ENCODE measurements at places on chromosomes 7 and 10. TPM values are rescaled to one million over a fixed set of nuclear protein-coding genes. Genes with fewer than 3 reads are reported as not detected.

The AKR1C8 gene
- total RNA-seq = 0.73 TPM

The NUDT1 gene
- total RNA-seq = 18.0 TPM

The AOC1 gene
- total RNA-seq = 2.3 TPM

DNA sequence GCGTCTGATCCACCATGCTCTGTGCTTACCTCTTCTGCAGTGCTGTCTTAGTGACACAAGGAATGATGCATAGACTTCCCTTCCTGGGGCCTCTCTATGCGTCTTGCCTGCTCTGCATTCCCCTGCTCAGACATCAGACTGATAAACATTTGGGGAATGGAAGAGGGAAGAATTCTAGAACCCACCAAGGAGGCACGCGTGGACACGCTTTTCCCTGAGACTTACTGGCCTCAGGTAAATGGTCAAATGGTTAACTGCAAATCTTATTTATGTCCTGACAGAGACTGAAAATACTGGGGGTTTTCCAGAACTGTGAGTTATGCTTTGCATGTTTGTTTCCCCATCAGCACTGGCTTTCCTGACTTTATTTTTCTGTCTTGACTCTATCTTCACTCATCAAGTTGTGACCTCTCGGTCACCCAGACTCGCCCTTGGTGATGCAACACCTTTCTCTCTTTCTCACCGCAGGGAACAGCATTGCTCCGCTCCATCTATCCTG, 285.9 kb upstream of the FZD8 start:
- DNase-seq = no peak

DNA sequence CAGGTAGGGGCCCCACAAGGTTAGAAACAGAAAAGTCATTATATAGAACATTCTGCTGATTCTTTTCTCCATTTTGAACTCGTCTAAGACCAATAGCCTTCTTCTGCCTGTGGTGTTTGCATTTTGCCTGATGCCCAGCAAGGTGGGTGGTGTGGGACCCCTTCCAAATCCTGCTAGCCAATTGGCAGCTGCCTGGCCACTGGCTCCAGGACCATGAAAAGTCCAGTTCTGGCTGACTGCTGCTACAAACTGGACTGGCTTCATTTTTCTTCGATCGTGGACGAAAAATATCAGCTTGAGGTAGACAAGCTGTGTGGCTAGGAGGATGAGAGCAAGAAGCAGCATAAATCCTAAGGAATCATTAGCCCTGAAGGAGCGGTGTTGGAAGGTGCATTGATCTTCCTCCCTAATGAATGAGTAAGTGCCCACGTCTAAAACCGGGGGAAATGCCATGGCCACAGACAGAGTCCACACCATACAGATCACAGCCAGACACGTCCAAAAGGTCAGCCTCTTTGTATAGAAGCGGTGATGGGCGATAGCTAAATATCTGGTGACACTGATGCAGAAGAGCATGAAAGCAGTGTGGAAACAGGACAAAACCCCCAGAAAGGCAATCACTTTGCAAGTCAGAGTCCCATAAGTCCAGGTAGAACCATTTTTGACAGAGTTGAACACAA, 2.7 kb downstream of the GPR85 start:
- DNase-seq = no peak

The PRRT4 gene
- total RNA-seq = 3.8 TPM

The PNLIP gene
- total RNA-seq = not detected

GRCh38 chr7:129066290-129067131, 11.6 kb upstream of the TNPO3 start:
- no peak for DNase-seq

DNA sequence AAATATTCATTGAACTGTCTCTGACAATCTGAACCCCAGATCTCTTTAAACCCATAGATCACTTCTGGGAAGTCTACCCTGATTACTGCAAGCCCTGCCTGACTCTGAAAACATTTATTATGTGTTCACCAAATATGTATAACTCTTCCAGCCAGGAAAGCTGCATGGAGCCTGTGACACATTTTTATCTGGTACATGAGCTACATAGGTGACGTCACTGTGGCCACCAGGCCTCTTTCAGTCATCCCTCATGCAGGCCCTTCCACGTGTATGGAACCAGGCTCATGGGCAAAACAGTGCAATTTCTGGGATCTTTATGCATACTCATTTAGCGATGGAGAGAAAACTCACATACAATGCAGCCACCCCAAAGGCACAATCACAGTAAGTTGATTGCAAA, 133.9 kb upstream of the NUPR2 start:
- DNase-seq = no peak

GRCh38 chr7:147279964-147280374, 1163.4 kb downstream of the CNTNAP2 start:
- DNase-seq = no peak

- no peak for DNase-seq
Measured at GRCh38 chr10:38007551-38007950, 2.9 kb upstream of the ZNF33A start.

DNA sequence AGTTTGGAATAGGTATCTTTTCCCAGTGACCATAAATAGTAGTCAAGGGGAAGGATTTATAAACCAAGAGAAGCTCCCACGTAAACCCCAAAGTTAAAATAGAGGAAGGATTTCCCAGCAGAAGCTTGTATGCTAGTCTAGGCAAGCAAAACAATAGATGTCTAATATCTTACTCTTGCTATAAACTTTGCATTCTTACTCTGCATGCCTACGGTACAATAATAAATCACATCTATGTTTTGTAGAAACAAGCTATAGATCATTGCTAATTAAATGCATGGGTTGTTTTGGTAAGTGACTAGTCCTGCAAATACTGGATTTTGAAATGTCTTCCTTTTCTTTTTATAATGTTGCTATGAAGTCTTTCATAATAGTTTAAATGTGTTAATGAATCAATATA, 585.5 kb downstream of the INHBA start:
- no peak for DNase-seq

The NPC1L1 gene
- 0.16 TPM for total RNA-seq

GRCh38 chr7:38374507-38374906, 101.1 kb upstream of the TARP start:
- DNase-seq = no peak

The GFRA1 gene
- total RNA-seq = 153 TPM

GRCh38 chr10:13023754-13024153, 22.2 kb upstream of the CCDC3 start:
- no peak for DNase-seq

- no peak for DNase-seq
Measured at GRCh38 chr10:101292194-101293006, 61.6 kb upstream of the BTRC start.

- DNase-seq = no peak
Measured at GRCh38 chr7:107319724-107320228, 150.1 kb upstream of the GPR22 start.

The ZNF655 gene
- 110 TPM for total RNA-seq

GRCh38 chr10:33111488-33112051, 153.5 kb upstream of the ITGB1 start:
- DNase-seq = no peak

The SNX8 gene
- total RNA-seq = 32.3 TPM

- DNase-seq = no peak
Measured at GRCh38 chr7:107160389-107160788, 8.4 kb upstream of the HBP1 start.

The PTCD1 gene
- 4.9 TPM for total RNA-seq

DNA sequence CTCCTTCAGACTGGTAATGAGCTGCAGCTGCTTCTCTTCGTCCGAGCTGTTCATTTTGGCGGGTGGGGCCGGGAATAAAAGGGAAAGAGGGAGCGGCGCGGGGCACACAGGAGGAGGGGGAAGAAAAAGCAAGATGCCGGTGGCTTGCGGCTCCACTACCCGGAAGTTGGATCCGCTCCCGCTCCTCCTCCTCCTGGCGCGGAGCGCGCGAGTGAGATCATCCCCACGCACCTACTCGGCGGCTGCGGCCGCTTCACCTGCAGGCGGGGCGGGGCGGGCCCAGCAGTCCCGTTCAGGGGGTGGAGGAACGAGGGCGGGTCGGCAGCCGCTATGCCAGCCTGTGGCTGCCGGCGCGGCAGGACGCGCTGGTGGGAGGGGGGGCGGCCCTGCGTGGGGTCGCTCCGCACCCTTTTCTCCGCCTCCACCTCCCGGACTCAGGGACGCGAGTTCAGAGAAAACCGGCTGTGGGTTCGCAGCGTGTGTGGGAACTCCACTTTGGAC, at the start of gene SHTN1:
Gene SHTN1 (minus strand): TSS at position 162 of the 501 bp plus-strand sequence. CDS start 108 bp downstream, at position 54.
- peak; percentile 84 for DNase-seq

DNA sequence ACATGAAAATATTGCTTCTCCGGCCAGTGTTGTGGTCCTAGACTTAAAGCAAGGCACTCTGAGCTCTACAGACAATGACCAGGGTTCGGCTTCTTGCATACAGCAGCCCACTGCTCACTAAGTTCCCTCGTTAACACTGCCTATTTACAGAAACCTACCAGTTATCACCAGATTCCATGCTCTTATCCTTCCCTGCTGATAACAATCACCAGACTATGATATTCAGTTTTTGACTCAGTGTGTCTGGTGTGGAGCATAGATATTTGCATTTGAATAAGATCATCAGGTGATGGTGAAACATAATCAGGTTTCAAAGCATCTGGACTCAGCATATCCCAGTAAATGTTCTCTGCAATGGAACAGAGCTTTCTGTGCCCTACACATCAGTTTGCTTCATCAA, 182.3 kb downstream of the SNX13 start:
- no peak for DNase-seq

DNA sequence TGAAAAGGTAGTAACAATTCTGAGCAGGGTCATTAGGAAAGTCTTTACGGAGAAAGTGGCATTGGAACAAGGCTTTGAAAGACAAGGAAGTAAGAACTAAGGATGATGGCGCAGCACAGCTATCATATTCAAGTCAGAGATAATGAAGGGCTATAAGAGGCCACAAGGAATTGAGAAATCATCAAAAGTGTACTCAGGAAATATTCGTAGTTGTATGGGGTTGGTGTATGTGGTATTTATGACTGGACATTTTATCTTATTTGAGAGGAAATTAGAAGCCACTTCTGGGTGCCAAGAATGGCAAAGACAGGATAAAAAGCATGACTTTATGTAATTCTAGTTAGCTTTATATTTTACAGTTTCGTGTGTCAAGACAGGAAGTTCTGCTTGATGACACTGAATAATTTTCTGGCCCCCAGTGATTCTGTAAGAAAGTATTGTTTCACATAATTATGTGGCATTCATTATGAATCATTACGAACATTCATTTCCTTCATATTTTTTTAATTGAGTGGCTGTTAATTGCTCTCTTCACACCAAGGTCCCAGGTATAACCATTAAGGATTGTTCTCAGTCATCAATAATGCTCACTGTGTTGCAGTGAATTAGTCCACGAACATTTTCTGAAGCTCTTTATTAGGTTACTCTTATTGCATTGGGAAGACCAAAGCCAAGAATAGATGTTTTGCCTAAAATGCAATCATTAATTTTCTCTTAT, 244.3 kb downstream of the PHF14 start:
- DNase-seq = no peak

- DNase-seq = no peak
Measured at GRCh38 chr7:135210888-135211178, 493 bp downstream of the WDR91 start.

DNA sequence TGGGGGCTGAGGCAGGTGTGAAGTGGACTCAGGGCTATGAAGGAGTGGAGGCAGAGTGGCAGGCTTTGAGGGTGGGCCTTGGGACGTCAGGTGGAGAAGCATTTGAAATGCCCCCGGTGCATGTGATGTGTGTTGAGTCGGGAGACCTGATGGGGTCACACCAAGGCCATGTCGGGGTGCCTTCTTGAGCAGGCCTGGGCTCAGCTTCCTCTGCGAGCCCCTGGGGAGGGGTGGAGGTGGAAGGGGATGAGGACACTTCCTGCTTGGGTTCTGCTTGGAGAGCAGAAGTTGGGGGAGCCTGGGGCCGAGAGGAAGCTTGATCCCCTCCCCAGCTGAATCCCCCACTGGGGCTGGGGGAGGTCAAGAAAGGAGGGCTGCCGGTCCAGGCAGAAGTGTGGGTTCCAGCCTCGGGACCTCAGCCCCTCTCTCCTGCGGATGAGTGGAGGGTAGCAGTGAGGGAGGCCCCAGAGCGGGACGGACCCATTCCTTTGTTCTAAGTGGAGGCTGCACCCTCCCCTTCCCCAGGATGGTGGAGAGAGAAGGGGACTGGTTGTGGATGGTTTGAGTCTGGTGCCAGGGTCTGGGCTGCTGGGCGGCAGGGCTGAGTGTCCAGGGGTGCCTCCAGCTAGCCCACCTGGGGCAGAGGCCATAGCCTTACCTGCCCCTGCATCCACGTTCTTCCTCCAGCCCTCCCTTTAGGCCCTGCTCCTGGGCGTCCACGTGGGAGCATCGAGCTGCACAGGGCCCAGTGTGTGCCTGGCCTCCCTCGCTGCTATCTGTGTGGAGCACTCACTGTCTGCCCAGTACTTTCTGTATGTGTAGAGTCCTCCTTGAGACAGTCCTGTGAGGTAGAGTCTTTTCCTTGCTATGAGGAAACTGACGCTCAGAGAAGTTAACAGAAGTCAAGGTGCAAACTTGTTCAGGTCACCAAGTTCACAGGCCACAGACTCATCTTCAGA, 36.7 kb downstream of the PRF1 start:
- no peak for DNase-seq

The HOXA6 gene
- 9.0 TPM for total RNA-seq

The CLDN3 gene
- total RNA-seq = not detected

- no peak for DNase-seq
Measured at GRCh38 chr7:156378806-156379205, 261.8 kb upstream of the RNF32 start.

DNA sequence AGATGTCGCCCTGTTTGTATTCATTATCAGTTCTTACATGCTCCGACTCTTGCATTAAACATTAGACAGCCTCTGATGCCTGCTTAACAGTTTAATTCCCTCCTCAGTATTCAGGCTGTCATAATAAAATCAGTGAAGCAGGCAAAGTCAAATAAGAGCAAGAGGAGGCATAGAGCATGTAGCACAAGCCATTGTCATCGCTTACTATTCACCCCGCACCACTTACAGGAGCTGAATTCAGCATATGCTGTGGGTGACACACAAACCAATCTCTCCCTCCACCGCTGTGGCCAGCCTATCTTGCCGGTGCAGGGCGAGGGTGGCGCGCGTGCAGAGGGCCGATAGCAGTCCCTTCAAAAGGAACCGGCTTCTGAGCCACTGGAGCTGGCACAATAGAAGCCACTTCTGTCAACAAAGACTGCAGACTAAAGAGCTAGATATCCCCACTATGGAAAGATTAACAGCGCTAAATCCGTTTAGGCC, 433.2 kb upstream of the MGMT start:
- no peak for DNase-seq

All from breast epithelium (tissue), 4 donors.